ENCODE measurements at places on chromosomes 6 and 20. TPM values are rescaled to one million over a fixed set of nuclear protein-coding genes. Genes with fewer than 3 reads are reported as not detected.

SCRT2 gene
- not detected for polyA plus RNA-seq

IFT52 gene
- polyA plus RNA-seq: 34.1 TPM

TINAG gene
- polyA plus RNA-seq: not detected

PROKR2 gene
- not detected for polyA plus RNA-seq

- no peak for DNase-seq
Observed at GRCh38 chr6:154908723-154909122, 86.4 kb upstream of the TIAM2 start.

DNA sequence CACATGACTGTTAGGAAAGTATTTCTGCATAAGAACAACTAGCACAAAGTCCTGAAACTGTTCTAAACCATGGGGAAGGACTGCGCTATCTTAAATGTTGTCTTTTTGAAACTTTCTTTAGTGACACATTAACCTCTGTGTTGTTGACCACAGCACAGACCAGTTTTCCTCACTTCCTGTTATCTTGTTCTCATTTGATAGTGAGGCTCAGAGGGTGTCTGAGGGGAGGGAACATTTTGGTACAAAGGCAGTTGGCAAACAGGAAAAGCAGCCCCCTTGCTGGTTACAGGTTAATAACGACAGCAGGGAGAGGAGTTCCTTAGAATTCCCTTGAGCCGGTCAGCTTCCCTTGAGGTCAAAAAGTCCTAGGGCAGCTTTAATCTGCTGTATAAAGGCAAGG, 143.5 kb upstream of the BMP2 start:
- no peak for DNase-seq

DNA sequence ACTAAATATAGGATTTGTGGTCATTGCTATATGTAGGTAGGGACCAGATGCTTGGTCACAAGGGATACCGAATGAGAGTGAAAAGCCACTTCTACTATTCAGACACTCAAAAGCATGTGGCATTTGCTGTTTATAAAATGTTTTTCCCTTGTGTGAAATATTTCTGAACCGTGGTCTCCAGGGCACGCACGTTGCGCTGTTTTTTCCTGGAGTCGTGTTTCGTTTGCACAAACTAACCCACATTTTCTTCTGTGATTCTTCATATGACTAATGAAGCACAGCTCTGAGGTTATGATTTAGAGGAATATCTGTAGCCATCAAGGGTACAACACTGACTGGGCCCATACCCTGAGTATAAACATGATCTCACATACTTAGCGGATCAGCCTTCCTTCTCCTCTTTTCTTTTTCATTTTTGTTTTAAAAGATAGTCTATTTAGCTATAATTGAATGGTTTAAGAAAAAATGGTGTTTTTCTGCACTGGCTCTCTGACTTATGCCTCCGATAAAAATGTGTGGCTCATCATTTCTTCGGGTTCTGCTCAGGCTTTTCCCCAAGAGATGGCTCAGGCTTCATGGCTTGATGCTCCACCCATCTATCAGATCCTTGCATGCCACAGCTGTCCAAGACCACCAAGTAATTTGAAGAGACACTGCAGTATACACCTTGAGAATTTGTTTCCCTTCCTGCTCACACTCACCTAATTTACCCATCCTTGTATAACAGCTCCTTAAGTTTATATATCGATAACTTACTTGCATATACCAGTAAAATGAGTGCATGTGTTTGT, 59.9 kb upstream of the HBS1L start:
- peak; percentile 83 for DNase-seq

DNA sequence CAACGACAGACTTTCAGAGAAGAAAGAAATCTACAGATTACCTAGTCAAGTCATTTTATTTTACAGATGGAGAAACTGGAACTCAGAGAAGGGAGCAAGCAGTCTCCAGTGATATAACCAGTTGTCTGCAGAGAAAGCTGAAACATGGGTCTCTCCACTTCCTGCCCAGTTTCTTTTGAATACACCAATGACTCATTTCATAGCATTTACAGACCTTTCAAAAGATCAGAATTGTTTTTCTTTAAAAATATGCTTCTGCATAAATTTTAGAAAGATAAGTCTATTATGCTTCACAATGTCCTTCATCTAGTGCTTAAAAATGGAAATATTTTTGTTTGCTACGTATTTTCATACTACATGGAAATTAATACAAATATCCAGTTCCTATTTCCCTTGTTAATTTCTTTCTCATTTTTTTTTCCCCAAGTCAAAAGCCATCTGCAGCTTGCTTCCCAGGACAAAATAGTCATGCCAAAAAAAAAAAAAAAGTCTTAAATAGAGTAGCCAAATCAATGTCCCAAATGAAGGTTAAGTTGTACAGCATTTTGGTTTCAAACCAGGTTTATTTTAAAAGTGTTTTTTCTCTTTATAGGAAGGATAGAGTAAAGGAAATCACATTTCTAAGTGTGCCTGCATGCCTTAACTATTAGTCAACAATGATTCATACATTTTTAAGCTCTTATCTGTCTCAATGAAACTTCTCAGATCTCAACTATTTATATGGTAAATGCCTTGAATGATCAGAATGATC, 36.9 kb downstream of the ARHGAP18 start:
- peak; percentile 49 for DNase-seq

DNA sequence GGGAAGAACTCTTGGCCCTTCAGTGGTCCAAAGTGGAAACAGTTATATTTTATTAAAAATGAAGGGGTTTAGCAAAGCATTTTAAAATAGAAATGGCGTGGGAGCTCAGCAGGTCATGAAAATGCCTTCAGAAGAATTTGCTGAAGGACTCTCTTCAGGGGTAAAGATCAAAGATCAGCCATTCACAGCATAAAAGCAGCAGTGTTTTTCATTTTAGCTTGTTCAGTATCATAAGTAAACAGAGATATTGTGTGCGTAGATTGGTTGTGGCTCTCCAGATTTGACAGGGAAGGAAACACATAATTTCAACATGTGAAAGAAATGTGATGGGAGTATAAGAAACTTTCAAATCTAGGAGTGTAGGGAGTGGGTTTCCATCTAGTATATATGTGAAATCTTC, 519.2 kb upstream of the MAP3K7 start:
- no peak for DNase-seq

- no peak for DNase-seq
Observed at GRCh38 chr20:3068075-3068474, 3.3 kb upstream of the OXT start.

DNA sequence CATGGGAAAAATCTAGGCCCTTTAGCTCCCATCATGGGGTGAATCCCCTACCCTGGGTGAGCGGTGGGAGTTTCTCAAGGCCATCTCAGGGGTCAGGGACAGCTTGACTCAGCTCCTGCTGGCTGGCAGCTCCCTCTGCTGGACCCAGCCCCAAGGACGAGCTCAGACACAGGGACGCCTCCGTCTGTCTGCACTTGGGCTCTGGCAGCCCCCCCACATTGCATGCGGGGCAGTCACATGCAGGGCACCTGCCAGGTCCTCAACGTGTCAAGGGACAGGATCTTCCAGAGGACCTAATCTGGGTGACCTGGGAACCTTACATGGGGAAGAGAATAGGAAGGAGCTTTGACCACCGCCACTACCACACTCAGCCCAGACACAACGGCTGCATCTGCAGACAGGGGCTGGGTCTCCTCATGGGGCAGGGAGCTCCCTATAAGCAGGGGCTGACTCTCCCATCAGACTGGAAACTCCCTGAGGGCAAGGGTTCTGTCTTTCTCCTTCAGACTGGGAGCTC, 173.4 kb downstream of the MRPL14 start:
- DNase-seq: no peak

DNA sequence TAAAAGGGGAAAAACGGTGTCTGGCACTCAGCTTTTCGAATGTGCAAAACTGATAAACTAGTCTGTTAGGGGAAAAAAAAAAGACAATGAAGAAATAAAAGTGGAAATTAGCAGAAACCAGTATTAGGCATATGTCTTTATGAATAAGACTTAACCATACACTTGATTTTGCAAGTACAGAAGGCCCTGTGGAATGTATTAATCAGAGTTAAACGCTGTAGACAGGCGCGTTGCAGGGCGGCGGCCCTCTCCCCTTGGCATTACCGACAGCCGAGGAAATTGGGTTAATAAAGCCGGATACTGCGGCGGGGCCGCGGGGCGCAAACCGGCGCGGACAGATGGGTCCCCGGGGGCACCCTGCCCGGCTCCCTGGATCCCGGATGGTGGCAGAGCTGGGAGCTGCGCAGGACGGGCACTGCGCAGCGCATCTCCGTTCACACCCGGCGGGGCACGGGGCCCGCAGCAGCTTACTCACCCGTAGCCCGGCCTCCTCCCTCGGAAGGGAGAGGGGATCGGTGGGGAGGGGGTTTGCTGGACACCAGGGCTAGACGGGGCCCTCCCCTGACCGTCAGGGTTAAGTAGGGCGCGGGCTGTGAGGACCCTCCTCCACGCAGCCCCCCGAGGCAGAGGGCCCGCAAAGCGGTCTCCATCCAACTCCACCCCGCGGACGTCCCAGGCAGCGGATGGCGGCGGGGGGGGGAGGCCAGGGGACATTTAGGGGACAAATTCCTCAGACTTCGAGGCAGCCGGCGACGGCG, 2.0 kb downstream of the BHLHE23 start:
- no peak for DNase-seq

DNA sequence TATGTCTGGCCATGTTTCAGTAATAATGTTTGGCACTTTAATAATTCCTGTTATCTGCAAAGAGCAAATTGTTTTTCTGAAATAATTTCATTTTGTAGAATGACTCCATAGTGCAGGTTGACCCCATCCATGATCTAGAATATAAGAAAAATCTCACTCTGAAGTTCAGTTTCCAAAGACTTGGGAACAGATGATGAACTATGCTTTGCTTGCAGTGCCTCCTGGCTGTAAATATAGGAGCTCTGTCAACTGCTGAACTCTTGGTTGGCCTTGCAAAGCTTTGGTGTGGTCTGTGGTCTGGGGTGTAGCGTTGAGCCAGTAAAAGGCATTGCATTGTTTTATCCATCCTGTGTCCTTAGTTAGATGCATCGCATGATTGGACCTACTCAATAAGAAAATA, 104.0 kb downstream of the PLCB4 start:
- DNase-seq: no peak

- DNase-seq: no peak
Observed at GRCh38 chr6:41214559-41215238, 13.4 kb upstream of the TREML4 start.

DNA sequence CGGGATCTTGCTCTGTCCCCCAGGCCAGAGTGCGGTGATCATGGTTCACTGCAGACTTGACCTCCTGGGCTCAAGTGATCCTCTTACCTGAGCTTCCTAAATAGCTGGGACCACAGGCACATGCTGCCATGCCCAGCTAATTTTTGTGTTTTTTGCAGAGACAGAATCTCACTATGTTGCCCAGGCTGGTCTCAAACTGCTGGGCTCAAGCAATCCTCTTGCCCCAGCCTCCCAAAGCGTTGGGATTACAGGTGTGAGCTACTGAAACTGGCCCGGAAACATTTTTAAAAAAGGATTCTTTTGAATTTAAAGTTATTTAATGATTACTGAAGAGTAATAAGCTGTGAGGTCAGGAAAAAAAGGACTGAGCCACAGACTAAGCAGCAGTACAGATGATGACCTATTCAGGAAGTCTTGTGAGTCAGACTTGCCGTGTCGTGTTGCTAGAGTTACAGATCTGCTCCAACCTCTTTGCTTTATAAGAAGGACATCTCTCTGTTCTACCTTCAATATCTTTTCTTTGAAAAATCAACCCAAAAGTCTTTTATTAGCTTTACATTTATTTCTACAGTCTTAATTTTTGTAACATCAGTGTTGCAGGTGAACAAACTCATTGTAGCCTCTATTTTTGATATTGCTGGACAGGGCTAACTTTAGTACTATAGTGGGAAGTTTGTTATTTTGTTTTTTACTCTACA, 108.7 kb downstream of the NCOA3 start:
- peak; percentile 36 for DNase-seq

DNA sequence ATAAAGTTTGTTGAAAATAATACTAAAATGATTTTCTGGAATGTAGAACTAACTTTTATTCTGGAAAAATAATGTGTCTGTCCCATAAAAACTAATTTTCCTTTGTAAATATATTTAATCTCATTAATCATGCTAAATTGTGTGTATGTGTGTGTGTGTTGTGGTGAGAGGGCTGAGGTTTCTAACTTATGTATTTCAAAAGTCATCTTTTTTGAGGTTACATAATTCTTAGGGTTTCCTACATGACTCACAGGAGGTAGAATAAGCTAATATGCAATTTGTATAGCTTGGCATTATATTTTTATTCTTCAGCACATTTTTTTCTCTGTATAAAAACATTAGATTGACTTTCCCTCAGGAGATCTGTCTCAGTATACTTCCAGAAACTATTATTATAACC, 64.1 kb upstream of the CLVS2 start:
- no peak for DNase-seq

DNA sequence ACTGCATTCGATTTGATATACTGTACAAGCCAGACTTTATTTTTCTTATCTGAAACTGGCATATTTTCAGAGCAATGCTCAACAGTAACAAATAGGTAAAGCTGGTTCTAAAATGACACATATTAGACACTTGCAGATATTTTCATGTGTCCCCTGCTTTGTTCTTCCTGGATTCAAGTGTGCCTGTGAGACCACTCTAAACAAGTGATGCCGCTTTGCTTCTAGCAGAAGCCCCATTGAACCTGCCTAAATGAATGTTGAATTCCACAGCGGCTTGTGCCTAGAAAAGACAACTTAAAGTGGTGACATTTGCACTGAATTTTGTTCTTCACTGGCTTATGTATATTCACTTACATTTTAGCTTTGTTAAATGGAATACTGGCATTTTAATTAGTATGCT, 115.7 kb downstream of the AKAP7 start:
- DNase-seq: no peak

DNA sequence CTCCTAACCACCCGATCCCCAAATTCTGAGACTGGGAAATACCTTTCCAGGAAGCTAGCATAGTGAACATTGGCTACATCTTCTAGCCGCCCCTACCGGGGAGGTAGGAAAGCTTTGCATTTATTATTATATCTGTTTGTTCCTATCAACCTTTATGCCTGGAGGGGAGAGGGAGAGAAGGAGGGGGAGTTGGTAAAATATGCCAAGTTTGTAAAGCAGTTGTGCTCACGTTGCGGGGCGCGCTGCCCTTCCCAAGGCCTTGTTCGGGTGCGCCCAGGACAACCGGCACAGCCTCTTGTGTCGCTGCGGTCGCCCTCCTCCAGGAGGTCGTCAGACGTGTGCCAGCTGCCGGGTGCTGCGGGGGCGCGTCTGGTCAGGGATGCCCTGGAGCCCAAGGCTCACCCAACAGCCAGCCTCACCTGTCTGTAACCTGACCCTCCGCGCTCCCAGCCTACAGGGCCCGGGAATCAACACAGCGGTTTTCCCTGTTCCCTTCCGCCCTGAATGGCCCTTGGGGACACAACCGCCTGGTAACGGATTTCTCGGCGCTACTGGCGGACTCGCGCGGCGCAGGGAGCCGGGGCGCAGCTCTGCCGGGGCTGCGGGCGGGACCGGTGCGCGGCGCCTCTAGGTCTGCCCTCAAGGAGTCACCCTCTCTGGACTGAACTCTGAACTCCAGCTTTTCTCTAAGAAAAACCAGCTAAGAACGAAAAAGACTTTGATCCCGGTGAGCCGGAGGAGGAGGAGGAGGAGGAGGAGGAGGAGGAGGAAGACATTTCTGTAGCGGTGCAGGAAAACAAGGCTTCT, 1.1 kb upstream of the OVOL2 start:
- DNase-seq: no peak

DNA sequence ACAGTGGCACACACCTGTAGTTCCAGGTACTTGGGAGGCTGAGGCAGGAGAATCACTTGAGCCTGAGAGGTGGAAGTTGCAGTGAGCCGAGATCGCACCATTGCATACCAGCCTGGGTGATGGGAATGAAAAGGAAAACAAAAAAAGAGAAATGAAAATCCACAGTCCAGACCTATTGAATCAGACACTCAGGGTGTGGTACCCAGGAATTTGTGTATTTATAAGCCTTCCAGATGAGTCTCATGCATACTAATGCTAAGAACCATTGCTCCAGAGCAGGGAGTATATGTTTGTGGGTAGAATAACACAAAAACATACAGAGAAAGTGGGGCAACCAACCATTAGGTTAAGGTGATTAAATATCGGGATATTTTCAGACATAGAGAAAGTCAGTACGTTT, 36.1 kb upstream of the PLCB4 start:
- no peak for DNase-seq
